ENCODE measurements at places on chromosomes 11 and 22.
A peak's percentile ranks its signal among the peaks of the same experiment; 100 is the strongest.

DNA sequence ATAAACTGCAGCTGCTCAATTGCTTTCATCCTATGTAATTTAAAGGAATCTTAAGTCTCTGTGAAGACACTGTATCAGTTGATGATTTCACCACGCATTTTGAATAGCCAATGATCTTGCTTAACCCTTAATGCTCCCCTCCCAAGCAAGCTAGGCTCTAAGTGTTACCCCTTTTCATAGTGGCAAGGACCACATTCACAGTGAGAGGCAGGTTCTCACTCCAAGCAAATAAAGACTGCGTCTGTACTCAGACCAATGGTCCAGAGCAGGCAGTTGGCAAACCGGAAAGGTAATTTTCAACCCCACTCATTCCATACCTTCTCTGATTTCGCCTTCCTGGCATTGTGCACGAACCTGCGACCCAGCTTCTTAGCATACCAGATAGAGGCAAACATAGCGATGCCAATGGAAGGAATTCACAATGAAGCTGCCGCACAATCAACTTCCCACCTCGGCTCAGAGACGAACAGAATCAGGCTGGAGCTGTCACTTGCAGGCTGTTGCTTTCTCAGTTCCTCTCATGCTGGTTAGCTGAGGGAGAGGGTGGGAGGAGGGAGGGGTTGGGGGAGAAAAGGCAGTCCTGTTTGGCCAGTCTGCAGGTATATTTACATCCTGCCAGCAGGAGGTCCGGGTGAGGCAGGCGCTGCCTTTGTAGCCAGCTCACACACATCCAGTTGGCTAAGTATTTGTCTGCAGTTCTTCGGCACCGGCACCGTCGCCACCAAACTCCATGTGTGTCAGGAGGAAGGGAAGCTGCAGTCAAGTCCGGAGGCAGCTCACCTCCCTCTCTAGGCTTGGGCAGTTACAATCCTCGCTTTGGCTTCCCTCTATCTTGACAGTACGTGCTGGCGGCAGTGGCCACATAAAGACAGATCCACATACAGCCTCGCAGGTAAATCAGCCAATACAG is 1151.2 kb upstream of the CCDC90B start:
- DNase-seq: no peak

DNA sequence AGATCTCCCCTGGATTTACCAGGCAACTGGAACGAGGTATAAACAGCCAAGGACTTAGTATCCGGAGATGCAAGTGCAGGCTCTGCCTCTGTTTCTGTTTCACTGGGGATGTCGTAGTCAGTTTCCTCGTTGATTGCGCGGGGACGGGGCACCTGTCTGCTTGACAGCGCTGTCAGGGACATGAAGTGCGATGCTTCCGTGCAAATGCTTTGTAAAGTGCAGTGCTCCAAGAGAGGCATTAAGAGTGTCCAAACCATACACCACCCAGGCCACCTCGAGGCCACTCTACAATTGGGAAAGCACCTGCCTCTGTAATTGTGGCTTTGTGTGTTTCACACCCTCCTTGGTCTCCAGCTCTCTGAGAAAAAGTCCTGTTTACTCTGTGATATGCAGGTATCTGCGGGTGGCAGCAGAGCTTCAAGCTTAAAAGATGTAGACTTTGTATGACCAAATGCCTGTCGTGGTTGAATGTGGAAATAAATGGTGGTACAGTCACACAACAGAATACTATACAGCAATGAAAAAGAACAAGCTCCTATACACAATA is 18.6 kb upstream of the CD5 start:
- DNase-seq: no peak

DNA sequence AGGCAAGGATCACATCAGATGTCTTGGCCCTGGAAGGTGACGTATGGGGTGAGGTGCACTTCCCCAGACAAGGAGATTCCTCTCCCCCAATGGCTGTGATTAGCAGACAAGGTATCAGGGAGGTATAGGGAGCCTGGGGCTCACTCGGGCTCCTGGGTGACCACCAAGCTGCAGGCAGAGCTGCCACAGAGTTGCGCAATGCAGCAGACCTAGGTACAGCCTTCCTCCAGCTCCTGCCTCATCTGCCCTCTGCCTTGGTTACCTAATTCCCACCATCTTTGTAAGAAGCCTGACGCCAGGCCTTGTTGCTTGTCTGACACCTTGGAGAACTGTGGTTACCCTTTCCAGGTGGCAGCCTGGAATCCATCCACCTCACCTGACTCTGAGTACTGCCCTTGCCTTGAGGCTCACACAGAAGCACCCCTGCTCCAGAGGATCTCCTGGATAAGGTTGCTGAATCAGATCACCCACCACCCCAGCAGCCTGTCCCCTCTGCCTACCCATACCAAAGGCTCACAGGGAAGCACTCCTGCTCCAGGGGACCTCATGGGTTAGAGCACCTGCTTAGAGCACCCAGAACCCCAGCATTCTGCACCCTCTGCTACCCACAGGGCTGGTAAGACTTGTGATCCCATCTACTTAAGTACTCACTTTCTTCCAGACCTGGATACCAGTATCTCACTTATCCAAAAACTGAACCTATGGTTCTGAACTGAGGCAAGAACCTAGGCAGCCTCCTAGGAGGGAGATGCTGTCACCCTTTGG is 40.4 kb downstream of the GAB4 start:
- no peak for DNase-seq

GRCh38 chr11:23509023-23509422 is 648.7 kb upstream of the CCDC179 start:
- DNase-seq: peak; percentile 1

DNA sequence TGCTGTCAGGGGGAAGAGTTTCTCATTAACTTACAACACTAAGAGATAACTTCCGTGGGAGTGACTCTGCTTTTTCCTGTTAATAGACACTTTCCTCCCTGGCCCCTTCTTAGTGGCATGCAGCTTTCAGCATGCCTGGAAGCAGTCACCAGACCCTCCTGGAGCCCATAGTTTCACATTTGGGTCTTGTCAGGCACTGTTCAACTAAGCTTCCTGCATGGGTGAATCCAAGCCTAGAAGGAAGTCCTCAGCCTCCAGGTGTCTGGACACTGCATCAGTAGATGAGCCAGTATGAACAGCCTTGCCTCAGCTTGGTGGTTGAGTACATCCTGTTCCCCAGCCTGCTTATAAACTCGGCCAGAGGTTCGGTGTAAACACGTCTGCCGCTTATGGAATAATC is 68.1 kb downstream of the PPP6R3 start:
- peak; percentile 32 for DNase-seq

DNA sequence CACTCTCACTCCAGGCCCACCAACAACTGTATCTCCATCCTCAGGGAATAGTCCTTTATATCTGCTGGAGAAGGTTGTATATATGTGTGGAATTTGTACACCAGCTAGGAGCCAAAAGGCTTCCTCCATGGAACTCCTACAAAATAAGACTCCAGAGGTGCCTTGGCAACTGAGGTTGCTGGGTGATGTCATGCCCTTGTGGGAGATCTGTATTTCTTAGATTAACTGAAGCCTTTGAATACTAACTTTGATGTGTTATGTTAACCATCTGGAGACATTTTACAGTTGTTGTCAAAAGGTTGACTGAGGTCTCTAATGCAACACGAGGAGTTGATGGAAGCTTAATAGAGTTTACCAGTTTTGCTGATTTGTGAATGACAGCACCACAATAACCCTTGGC is 139.5 kb upstream of the TTC12 start:
- no peak for DNase-seq

DNA sequence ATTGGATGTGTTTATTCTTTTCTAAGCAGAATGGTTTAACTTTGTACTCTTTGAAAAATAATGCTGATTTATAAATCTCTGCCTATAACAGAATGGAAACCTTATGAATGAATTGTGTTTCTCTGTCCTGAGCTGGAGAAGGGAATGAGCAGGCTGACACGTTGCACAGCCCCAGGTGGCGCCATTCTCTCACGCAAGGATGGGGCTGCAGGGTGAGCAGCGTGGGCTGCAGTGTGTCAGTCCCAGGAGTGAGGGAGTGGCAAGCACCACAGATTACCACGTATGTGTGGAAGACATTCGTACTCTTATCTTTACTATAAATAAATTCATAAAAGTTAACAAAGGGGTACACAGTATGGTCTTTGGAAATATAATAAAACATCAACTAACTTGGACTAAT is 33.4 kb downstream of the FDX1 start:
- peak; percentile 76 for DNase-seq

Measured in hematopoietic multipotent progenitor cell treated with erythropoietin and hydrocortisone succinate and interleukin-3 and kit ligand, for 4 days (in vitro differentiated cells).